ENCODE measurements at places on chromosomes 16 and 17.

GRCh38 chr16:1034230-1035065, 38.1 kb upstream of the SSTR5 start:
- DNase-seq = no peak

GRCh38 chr17:15422392-15422965, 44.9 kb downstream of the CDRT4 start:
- DNase-seq = no peak

DNA sequence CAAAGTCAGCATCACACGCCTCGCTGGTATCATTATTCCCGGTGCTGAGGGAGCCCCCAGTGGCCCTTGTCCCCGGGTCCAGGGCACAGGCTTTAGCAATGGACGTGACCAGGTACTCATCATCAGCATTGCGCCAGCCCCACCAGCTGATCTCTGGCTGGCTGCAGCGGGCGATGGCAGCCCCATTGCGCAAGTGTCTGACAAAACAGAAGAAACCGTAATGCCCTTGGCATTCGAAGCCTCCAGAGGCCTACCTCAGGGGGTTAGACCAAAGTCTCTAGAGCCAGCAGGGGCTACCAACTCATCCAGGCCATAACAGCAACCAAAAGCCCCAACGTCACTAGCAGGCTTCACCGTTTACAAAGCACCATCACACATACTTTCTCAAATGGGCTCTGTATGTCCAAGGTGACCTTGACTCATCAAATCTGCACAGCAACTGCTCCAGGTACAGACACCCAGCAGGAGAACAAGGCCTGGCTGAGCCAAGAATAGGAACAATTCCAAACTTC, 7.3 kb downstream of the MTMR4 start:
- DNase-seq = no peak

DNA sequence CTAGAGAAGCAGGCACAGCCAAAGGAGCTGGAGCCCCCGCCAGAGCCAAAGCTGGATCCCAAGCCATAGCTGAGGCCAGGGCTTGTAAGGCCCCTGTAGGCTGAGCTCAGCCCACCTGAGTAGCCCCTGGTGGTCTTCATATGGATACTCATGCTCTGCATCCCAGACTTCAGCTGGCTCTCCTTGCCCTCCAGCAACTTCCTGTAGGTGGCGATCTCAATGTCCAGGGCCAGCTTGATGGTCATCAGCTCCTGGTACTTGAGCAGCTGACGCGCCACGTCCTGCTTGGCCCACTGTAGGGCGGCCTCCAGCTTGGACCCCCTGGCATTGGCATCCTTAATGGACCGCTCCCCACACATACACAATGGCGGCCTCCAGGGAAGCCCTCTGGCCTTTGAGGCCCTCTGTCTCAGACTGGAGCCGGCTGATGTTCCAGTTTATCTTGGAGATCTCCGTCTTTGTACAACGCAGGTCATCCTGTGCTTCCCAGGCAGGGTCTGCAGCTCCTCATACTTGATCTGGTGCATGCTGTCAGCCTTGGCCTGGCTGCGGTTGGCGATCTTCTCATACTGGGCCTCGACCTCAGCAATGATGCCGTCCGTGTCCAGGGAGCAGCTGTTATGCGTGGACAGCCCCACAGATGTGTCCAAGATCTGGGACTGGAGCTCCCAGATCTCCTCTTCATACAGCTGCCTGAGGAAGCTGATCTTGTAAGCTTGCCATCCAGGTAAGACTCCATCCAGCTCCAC, 28.9 kb downstream of the IKZF3 start:
- DNase-seq = no peak

- no peak for DNase-seq
Observed at GRCh38 chr17:55228683-55229192, 36.0 kb upstream of the HLF start.

- DNase-seq = no peak
Observed at GRCh38 chr17:55576237-55576995, 65.2 kb upstream of the SMIM36 start.

- no peak for DNase-seq
Observed at GRCh38 chr17:28567604-28568003, 3.7 kb downstream of the PIGS start.

DNA sequence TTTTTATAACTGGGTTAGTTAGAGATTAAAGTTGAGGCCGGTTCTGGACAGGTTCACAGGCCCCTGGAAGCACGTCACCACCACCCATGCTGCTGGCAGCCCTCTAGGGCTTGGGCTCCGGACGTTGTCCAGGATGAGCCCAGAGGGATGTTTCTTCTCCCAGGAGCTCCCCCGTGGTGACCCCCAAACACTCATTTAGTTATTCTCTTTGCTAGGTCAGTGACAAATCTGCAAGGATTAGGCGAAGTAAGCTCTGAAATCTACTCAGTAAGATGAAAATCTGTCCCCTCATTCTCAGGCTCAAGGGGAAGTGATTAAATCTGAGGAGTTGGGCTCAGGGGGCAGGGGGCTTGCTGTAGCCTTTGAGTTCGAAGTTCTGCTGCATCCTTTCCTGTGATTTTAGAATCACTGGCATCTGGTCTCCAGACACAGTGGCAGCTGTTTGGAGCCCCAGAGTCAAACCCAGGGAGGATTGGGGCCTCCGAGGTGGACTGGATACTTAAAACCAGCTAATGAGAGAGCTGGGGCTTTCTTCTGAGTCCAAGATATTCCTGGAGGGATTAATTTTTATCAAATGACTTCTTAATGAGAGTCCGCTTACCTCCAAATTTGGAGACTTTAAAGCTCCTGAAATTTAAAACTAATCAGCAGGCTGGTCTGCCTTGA, 49.2 kb upstream of the HS3ST2 start:
- DNase-seq = no peak

DNA sequence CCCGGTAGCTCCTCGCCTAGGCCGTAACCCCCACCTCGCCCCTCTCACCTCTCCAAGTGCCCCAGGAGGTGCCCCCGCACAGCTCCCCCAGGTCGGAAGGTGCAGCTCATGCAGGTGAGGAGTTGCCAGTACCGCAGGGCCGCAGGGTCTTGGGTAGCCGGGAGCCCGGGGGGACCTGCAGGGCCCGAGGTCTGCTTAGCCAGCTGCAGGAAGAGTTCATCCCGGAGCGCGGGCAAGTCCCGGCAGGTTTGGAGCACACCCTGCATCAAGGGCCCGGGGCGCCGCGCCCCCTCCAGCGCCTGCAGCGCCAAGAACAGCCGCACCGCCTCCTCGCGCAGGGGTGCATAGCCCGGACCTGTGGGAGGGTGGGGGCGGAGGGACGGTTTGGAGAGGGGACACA, 4.8 kb downstream of the PLEKHH3 start:
- no peak for DNase-seq

DNA sequence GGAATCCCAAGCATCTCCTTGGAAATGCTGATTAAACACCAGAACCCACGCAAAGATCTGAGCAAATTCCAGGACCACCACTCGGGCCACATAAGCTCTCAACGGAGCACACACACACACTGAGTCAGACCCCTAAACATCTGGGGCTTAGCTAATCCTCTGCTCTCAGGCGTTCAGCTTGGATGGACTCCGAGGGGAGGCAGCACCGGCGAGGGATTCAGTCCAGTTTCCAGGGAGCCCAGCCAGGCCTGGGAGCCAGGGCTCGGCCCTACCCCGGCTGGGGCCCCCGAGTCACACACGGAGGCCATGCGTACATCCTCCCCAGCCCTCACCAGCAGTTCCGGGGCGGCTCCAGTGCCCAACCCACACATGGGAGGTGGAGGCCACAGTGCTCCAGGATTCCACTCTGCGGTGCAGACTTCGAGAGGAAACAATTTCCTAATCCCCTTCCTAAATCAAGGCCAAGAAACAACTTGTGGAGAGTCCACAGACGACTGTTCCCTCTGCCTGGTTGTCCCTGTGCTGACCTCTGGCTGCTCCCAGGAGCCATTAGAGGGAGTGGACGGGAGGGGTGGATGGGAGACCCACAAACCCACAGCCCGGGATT, 70.5 kb downstream of the GAS7 start:
- DNase-seq = no peak

Data from activated T-helper 2 cell treated with anti-CD3 and anti-CD28 coated beads, Interferon-gamma antibody, Interleukin-2, Interleukin-4, amounts not matched to agents 10 μg/mL and 5 μg/mL and 100 μg/mL, durations not matched to agents 14 hours and 24 hours and 36 hours (primary cell).